ENCODE measurements at places on chromosomes 6 and 20.

DNA sequence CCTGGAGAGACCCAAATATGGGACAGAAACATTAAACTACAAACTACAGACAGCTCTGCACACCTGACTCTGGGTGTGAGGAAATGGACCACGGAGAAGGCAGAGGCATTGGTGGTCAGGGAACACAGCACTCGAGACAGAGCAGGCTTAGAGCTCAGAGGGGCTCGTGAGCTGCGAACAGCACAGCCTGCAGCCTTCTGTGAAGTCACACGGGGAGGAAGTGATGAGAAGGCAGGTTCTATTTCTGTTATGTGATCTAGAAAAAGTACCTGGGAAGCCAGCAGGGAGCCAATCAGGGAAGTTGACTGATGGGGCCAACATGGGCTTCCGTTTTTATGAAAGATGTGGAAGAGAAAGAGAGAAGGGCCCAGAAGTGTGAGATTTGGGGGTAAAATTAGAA lies 88.9 kb upstream of the SNAP25 start:
- no peak for DNase-seq

DNA sequence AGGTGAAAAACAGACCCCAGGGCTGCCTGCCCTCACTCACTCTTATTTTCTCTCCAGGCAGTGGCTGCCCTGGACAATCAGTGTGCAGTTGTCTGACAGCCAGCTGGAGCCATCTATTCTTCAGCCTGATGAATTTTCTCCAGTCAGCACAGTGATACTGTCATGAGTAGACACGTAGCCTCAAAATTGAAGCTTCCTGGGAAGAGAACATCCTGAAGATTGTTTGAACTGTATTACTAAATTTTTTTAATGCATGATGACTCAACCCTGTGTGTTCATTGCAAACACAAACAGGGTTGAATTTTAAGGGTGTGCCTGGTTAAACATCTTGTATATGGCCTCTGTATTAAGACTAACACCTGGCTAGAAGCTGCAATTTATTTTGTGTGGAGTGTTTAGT lies 49.8 kb upstream of the STXBP5 start:
- DNase-seq, result no peak

DNA sequence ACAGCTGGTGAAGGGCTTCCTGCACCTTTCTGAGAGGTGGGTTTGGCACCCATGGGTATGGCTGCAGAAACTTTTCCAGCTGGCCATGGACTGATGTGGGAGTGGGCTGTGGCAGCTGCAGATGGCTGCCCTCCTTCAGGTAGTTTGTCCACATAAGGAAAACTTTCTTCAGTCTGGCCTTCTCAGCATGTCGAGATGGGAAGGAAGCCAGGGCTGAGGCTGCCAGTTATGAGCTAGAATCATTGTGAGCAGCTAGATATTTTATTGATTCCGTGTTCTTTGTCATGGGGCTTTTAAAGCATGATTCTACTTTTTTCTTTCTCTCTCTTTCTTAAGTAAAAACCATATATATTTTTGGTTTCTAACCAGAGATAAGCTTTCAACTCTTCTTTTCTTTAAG lies 16.6 kb downstream of the NKX2-4 start:
- no peak for DNase-seq

- no peak for DNase-seq
Measured at GRCh38 chr20:44572551-44573500, 9.6 kb upstream of the PKIG start.

Measured in hematopoietic multipotent progenitor cell (in vitro differentiated cells).